ENCODE measurements at places on chromosomes 16 and 17.

- DNase-seq, result no peak
Measured at GRCh38 chr16:88320947-88321634, 61.7 kb upstream of the ZNF469 start.

GRCh38 chr17:73228748-73229236 lies 32.9 kb downstream of the CPSF4L start:
- no peak for DNase-seq

DNA sequence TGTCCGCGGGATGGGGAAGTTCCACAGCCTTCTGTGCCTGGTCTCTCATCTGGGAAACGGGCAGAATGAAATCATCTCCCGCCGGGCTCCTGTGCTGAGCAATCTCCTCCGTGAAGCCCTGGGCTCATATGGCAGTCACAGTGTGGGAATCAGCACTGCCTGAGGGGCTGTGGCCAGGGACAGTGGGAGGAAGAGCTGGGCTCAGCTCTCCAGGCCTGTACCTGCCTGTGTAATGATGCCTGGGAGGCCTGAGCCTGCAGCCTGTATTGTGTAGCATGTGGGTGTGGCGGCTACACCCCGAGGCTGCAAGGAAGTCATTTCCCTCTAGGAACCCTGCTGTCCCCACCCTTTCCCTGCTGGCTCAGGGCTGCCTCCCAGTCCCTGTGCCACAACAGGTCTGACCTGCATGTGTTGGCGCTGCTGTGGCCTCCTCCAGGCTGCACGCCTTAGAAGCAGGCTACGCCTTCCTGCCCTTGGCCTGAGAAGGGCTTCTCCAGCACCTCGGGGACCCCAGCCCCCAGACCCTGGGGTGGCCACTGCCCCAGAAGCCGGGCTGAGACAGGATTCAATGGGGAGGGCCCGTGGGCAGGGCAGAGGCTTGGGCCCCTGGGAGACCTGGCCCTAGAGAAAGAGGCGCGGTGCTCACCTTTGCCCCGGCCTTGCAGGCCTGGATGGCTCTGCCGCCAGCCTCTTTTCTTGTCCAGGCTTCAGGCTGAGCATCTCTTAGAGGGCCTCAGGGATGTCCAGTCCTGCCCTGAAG lies 2.1 kb downstream of the ITGB4 start:
- no peak for DNase-seq

GRCh38 chr16:73046849-73047214 lies 1.1 kb downstream of the ZFHX3 start:
- no peak for DNase-seq

DNA sequence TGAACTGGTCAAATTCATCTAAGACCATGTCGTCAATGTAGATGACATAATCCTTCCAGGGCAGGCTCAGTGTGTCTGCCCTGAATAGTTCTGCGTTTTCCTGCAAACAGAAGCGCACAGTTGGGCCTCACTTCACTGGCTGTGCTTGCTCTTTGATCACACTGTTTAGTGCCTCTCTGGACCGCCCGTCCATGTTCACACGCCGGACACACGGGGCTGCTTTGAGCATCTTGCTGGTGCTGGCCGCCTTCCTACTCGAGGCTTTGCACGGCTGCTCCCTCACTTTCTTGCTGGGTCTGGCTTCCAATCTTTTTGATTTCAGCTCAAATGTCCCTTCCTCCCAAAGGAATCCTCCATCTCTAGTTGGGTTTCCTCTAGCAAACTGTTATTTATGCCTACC lies 37.4 kb downstream of the DNAH17 start:
- no peak for DNase-seq

- no peak for DNase-seq
Measured at GRCh38 chr16:85615014-85615851, 2.1 kb downstream of the GSE1 start.

GRCh38 chr16:50201787-50202186 lies 48.7 kb downstream of the TENT4B start:
- DNase-seq, result no peak

DNA sequence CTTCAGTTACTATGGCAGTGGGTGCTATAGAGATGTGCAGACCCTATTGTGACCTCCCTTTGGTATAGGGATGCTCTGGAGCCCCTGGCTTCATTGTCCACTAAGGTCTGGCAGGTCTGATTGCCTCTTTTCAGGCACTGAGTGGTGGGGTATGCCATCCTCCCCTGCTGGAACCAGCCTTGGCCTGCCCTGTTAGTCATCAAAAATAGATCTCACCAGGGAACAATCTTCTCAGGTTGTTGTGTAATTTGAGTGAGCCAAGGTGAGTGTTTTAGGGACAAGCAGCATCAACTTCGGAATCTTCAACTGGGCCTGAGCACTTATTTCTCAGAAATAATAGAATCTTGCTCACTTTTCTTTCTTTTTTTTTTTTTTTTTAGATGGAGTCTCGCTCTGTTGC lies 19.6 kb downstream of the HMOX2 start:
- DNase-seq, result no peak

DNA sequence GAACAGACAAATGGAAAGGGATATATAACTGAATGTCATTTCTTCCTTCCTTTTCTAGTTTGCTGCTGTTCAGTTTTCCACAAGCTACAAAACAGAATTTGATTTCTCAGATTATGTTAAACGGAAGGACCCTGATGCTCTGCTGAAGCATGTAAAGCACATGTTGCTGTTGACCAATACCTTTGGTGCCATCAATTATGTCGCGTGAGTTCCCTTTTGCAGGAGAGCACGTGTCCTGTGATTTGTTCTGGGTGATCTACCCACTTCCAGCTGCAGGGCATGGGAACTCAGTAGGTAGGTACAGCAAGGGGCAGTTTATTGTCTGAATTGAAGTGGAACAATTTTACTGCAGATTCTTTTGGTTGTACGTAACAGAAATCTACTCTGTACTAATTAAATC lies 8.8 kb downstream of the ITGAL start:
- no peak for DNase-seq

DNA sequence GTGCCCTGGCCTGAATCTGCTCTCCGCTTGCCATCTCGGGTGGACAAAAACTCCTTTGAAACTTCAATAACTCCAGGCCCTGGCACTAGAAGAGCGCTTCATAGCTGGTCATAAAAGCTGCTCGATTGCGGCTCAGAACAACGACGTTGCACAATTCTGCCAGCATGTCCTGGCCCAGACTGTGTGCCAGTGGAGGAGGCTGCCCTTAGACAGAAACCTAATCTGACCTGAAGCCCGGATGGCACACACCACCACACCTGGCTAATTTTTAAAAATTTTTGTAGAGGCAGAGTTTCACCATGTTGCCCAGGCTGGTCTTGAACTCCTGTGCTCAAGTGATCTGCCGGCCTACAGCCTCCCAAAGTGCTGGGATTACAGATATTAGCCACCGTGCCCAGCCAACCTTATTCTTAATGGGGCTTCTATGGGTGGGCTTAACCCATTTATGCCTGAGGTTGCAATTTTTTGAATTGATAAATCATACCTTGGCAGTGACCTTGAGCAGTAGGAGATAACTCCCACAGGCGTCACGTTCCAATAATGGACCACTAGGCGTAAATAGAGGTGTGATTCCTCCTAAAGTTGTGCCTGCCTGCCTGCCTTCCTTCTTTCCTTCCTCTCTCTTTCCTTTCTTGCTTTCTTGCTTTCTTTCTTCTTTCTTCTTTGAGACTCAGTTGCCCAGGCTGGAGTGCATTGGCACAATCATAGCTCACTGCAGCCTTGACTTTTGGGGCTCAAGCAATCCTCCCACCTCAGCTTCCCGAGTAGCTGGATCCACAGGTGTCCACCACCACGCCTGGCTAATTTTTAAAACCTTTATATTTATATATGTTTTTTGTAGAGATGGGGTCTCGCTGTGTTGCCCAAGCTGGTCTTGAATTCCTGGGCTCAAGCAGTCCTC lies 1.1 kb upstream of the PPL start:
- no peak for DNase-seq

- no peak for DNase-seq
Measured at GRCh38 chr17:71519285-71519684, 601.5 kb upstream of the SOX9 start.

GRCh38 chr16:85453194-85453678 lies 159.9 kb upstream of the GSE1 start:
- no peak for DNase-seq

DNA sequence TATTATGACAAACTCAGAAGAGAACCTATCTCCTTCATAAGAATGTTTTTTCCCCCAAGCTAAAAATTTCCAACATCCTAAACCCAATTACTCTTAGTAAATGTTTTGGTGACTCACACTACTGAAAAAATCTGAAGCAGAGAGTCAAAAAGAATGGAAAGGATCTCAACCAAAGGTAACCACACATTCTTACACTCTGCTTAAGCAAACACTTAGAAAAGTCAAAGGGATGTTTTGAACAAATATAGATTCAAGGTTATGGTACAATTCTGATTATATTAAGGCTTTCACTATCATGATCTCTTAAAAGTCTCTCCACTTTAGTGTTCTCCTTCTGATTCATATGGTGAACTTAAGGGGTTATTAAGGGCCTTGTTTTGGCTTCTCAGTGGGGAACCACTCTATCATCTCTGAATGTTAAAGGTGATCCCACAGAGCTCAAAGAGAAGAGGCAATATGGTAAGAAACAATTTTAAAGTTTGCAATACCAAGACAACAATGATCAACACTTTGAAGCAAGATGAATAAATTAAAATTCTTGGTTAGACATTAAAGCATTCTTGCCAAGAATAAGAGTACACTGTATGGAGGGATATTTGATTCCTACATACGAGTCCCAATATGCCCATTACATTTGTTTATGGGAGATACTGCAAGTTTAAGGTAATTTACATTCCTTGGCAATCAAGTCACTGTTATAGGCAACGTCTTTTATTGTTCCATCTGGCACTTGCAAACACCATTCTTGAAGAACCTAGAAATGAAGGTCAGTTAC lies 69.2 kb downstream of the CDC27 start:
- no peak for DNase-seq

DNA sequence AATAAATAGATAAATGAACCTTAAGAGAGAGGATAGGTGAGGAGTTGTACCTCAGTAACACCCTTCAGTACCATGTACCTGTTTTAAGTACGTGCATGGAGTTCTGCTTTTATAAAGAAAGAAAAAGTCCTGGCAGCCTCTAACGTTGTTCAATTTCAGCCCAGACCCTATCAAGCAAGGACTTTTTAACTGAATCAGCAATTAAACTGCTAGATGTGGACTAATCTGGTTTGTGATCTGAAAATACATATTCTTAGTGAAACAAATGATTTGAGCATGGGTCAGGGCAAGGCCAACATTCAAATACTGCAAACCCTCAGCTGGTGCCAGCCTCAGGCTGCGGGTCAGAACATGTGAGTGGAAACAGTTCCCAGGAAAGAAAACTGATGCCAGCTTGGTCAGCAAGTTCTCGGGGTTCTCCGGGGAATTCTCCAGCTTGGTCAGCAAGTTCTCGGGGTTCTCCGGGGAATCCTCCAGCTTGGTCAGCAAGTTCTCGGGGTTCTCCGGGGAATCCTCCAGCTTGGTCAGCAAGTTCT lies 84.5 kb downstream of the MRM3 start:
- no peak for DNase-seq

DNA sequence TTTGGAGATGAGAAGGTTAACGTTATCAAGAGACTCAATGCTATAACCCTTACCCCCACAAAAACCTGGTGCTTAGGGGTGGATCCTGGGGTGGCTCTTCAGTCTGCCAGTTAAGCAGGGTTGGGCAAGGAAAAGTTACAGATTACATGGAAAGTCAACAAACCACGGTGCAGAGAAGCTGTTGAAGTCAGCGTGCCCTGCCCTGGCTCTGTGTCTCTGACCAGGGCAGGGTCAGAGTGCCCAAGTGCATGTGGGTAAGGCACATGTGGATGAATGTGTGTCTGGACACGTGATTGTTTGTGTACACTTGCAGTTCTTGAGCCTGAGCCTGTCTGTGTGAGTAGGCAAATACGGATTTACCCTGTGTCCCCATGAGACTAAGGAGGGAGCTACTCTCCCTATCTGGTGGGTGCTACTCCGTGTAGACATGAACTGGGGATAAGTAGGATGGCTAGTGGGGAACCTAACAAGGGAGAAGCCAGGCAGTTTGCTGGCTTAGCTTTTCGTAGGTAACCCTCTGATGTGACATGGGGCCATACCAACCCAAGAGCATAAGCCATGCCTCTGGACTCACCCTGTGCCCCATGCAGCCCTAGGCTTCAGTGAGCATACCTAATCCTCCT lies 5.5 kb downstream of the IGFBP4 start:
- DNase-seq, result no peak

DNA sequence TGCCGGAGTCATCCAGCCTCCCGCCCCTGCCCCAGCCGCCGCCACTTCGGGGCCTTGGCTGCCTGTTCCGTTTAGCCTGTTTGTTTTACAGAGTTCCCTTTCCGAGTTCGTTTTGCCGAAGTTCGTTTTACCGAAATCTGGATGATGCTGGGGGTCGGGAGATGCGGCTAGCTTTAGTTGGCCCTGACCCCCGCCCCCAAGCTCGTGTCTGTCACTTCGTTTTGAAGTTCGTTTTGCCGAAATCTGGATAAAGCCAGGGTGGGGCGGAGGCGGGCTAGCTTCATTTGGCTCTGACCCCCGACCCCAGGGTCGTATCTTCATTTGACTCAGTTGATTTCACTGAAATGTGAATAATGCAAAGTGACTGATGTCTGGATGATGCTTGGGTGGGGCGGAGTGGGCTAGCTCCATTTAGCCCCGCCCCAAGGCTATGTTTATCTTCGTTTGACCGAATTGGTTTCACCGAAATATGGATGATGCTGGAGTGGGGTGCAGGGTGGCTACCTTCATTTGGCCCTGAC lies 591 bp downstream of the PSMD7 start:
- DNase-seq, result no peak

- DNase-seq, result no peak
Measured at GRCh38 chr17:75511610-75512575, 3.4 kb downstream of the CASKIN2 start.

GRCh38 chr17:41657936-41658335 lies 30.7 kb upstream of the EIF1 start:
- no peak for DNase-seq

DNA sequence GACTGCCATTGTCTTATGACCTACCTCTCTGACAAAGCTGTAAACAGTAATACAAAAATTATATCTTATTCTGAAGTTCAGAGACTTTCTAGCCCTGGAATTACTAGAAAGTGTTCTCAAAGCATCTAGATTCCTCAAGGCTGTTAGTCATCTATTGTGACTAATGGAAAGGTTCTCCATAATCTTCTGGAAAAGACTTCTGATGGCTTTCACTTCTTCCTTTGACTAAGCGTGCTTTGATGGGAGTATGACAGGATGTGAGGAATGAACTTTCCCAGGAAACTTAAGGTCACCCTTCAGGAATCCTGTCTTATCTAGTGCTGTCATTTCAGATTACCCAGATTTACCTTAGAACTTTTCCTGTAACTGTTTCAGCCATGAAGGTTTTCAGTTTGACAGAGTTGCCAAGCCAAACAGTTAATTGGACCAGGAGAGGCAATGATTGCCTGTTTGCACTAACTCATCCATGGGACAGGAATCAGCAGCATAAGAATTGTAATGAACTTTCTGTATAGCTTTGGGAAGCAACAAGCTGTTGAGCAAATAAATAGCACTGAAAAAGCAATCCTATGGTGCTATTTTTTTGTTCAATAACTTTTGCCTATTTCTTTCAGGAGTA lies 43.5 kb downstream of the AP2B1 start:
- no peak for DNase-seq
